WERI-Rb-1 (cell line): ENCODE measurements at places on chromosomes 6 and 20.

- no peak for DNase-seq
Measured at GRCh38 chr6:167285077-167285770, 5.9 kb upstream of the UNC93A start.

DNA sequence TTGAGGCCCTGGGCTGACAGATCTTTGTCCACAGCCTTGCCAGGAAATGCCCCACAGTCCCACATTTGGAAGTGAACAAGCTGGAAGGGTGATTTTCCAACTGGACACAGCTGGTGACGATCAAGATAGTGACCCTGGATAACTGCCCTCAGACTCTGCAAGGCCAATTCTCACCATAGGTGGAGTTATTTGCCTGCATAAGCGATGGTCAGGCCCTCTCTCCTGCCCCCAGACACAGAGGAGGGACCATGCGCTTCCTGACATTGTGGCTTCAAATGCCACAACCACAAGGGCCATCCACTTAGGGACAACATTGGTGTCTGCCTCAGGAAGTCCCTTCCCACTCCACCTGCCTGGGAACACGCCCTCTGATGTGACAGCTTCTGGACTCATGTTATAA, 96.0 kb downstream of the JPH2 start:
- DNase-seq: no peak

DNA sequence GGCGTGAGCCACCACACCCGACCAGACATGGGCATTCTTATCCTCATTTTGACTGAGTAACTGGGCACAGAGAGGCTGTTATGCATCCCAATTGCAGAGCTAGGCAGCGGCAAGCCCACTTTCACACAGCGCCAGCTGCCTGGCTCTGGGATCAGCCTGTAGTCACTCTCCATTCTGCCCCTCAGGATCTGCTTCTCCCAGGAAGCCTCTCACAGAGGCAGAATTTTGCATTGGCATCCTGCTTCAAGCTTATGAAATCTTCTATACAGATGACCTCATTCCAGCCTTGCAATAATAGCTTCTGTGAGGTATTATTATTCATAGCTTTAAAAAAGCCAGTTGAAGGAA, 37.0 kb upstream of the IER3 start:
- DNase-seq: no peak

- DNase-seq: no peak
Measured at GRCh38 chr6:119157506-119157815, 79.0 kb upstream of the FAM184A start.

- DNase-seq: no peak
Measured at GRCh38 chr6:5190507-5190906, 70.2 kb downstream of the LYRM4 start.
